ENCODE measurements at places on chromosomes 13 and 19.

DNA sequence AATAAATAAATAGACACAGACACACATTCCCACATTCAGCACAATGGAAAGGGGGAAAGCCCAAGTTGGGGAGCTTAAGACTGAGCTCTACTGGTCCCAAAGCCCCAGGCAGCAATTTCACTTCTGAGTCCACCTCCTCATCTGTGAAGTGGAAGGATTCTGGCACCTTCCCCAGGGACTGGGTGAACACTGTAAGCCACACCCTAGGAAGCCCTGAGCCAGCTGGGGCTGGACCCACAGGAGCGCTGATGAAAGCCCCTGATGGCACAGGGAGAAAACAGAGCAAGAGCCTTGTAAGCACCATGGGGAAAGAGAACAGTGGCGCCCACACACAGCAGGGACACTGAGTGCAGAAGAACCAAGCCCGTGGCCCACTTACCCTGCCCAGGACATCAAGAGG, 37.8 kb downstream of the EPS15L1 start:
- no peak for DNase-seq

- DNase-seq, result no peak
Measured at GRCh38 chr19:55095260-55096060, 19.8 kb downstream of the EPS8L1 start.

DNA sequence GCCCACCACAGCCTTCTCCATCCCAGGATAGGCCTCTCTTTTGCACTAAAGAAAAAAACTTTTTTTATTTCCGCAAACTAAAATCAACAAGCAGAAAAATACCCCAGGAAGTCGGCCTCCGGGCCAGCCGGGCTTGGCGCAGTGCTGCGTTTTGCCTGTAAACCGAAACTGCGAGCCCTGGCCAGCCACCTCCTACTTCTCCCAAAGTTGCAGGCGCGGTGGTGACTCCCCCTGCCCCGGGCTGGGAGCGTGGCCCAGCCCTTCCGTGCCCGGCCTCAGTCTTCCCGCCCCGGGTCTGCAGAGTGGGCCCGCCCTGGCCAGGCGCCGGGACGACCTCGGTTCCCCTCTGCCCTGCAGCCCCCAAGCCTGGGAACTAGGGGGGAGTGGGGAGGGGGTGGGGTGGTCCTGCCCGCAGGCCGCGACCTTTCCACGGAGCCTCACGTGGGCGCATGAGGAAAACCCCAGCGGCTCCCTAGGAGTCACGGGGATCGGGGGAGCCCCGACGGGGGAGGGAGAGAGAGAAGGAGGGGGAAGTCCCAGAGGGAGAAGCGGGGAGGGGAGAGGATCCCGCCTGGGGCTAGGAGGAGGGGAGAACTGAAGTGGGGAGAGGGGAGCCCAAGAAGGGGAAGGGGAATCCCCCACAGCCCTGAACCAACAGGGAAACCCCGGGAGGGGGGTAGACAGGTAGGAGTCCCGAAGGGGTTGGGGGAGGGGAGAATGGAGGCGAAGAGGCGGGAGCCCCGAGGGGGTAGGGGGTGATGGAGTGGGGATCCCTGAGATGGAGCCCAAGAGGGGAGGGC, 3.0 kb downstream of the GADD45B start:
- DNase-seq, result peak; percentile 32

DNA sequence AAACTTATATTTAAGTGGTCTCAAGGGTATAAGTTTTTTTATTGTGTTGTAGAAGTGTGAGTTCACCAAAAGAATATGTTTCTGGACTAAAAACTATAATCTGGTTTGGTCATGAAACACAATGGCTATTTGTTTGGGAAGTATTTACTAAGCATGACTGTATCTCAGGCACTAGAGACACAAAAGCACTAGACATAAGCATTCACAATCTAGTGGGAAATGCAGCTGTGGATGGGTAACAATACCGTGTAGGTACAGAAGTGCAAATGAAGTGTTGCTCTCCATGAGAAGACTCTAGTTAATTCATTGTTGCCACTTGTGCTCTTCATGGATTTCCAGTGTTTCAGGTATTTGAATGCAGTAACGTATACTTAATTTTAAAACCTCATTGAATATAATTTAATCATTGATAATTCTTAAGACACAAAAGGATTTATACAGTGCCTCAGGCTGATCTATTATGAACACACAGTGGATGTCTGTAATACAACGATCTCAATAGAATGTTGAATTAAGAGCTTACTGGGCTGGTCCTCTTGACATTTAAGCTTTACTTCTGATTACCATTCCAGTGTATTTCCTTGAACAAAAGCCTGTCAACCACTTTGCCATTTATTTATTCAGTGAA, 50.9 kb downstream of the TPT1 start:
- DNase-seq, result no peak

- no peak for DNase-seq
Measured at GRCh38 chr19:44846455-44847143, 502 bp downstream of the NECTIN2 start.

- no peak for DNase-seq
Measured at GRCh38 chr19:10112037-10112761, 706 bp downstream of the P2RY11 start.
